ENCODE measurements at places on chromosomes 6 and 20.

DNA sequence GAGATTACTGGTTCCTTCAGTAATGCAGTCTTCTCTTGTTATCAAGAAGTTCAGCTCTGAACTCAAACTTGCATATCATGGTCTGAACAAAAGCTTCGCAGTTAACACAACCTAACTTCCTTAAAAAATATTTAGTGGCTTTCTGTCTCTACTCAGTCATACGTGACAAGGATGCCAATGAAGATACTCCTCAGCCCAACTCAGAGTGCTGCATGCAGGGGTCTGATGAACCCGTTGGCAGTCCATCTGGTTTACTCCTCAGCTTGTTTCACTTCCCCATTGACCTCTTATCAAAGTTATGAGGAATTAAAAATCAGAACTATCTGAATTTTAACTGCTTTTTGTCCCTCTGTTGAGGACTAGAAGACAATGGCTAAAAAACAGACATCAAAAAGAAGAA is 56.6 kb upstream of the RIN2 start:
- no peak for DNase-seq

DNA sequence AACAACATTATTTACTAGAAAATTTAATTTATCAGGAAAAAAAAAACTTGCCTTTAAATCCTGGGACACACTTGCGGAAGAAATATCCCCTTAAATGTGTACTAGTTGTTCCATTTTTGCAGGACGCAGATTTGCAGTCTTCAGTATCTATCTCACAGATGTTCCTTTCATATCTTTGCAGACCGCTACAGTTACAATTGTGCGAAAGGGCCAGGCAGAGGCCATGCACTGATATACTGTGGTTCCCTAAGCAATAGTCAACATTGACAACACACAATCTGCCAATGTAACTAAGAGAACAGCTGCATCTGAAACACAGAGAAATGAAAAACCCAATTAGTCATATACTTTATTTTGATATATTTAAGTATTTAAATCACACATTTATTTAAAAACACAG is 411.2 kb downstream of the EYS start:
- no peak for DNase-seq

- no peak for DNase-seq
Measured at GRCh38 chr6:73879501-73880293, 183.7 kb downstream of the CD109 start.

- DNase-seq: no peak
Measured at GRCh38 chr6:106177786-106178185, 91.7 kb downstream of the PRDM1 start.

DNA sequence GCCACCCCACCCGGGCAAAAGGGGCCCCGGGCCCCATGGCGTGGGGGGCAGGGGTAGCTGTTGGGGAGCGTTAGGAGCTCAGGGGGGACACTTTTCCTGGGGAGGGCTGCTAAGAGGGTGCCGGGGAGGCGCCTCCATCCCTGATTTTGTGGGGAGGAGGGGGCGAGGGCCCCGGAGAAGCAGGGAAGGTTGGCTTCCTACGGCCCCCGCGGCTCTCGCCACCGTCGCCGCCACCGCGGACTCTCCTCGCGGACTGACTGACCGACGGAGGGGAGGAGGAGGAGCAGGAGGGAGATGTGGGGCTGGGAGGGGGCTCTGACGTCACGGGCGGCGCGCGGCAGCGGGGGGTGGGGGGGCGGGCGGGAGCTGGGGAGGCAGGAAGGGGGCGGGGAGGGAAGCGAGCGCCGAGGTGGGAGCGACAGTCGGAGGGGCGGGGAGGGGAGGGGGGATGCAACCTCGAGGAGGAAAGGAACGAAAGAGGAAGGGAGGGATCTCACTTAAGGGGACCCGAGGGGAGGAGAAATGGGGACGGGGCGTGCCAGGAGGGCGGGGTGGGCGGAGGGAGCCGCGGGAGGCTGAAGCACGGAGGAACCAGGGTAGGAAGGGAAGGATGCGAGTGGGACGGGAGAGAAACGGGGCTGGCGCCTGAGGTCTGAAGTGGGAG is 5.1 kb downstream of the GABBR1 start:
- DNase-seq: no peak

- no peak for DNase-seq
Measured at GRCh38 chr20:219290-220115, 7.6 kb upstream of the DEFB129 start.

- DNase-seq: no peak
Measured at GRCh38 chr6:169707772-169708171, 5.8 kb downstream of the C6orf120 start.

DNA sequence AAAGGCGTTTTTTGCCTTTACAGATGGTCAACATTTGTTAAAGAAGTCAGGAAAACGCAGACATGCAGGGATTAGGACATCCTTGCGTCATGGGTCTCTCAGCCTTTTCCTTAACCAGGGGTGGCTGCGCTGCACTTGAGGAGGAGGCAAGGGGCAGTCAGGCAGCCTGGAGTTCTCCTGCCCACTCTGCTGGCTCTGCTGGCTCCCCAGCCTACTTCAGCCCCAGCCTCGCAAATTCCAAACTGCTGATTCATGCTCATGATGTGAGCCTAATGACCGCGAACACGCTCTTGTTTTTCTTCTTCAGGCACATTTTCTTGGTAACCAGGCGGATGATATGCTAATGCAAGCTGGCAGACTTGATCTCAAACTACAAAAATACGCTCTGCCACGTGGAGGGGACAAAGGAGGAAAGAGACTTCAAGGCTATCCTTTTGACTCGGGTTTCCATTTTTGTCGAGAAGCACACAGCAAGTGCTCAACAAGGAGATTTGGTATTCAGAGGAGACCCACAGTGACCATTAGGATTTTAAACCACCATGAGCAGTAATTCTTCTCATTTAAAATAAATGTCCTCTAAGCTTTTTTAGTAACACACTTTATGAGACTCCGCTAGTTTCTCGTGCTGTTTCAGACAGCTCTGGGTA is 290.3 kb upstream of the STXBP5 start:
- DNase-seq: no peak

GRCh38 chr20:47950124-47950912 is 165.0 kb upstream of the SULF2 start:
- no peak for DNase-seq

DNA sequence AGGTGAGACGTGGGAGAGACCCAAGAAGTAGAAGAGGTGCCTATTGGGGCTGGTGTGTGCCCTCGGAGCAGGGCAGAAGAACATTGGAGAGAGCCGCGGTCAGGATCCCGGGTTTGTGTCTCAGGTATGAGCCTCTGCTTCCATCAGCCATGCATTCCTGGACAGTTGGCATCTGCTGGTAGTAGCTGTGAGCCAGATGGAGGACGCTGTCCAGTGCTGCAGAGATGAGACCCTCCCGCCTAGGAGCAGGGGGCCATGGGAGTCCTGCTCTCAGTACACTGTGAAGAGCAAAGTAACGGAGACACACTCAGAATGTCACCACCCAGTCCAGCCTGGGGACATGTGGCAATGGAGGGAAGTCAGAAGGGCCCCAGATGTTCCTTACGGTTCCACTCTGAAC is 108.2 kb downstream of the CDH4 start:
- DNase-seq: no peak

DNA sequence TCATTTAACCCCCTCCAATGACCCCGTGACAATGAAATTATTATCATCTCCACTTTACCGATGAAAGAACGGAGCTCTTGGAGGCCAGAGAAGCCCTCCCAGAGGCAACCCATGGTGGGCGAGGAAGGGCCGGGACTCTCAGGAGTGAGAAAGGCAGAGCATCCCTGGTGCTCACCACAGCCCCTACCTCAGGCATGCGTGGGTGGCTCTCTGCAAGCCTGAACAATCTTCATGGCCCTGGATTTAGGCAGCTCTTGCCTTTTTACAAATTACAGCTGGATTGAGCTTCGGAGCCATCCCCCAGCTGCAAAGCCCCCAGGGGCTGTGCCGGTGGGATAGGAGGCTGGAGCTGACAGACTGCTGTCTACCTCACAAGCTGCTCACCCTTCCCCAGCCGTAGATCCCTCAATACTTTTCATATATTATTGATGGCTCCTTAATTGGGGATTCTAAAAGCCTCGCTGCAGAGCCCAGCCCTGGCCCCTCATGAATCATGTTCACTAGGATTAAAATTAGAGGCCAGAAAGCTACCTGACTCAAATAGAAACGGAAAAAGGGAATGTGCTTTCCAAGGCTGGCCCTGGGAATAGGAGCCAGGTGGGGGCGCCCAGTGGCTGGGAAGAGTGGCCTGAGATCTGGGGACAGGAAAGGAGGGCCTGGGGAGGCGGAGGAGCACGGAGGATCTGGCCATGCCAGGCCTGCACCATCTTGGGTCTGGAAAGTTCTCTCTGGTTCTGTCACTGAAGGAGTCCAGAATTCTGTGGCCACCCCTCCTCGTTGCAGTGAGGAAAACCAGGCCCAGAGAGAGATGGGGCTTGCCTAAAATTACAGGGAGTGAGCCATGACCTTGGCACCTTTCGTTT is 29.1 kb downstream of the CPNE5 start:
- no peak for DNase-seq

All from GM19239 (cell line).